Retina (tissue), 1 donor: ENCODE measurements at places on chromosomes 6 and 20.

- no peak for DNase-seq
Observed at GRCh38 chr20:7980332-7981046, 39.1 kb downstream of the TMX4 start.

DNA sequence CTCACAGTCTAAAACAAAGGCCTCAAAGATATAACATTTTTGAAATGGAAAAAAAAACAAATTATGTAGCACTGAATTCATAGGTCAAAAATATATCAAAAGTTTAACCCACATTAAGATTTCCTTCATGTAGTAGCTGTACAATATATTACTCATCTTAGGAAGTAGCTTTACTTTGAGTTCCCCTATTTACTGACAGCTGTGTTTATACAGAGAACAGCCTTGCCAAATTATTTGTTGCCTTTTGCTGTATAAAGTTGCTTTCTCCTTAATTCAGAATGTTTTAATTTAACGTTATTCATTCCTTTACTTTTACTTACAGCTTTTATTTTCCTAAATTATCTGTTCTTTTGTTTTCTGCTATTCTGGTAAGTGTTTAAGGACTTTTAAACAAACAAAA is 181.0 kb downstream of the COL12A1 start:
- no peak for DNase-seq

DNA sequence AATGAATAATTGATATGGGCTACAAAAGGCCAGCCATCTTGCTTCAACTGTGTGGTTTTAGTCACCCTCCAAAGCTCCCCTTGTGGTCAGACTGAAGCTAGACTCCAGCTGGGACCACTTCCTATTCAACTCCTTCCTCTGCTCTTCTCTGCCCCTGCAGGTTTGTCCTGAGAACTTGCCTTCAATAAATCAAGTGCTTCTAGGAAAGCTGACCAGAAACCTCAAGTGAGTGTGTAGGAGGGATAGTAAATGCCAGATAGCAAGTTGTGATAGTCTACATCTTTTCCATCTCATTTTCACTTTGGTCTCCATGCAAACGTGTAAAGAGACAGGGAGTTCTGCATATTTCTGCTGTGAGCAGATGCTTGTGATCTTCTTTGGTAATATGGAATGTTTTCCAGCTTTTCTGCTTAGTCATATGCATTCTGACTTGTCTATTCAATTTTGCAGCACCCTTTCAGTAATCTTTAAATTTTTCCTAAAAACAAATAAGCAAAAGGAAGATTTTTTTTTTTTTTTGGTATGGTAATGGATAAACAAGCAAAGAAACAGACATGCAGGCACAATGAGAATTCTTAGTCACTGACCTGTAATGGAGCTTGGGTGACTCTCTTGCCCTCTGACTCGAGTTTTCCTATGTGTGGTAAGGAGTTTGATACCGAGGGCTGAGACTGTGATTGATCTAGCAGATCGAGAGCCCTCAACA is 201.3 kb upstream of the BTBD3 start:
- DNase-seq: peak; percentile 29

- DNase-seq: no peak
Observed at GRCh38 chr20:51512645-51513044, 29.9 kb downstream of the NFATC2 start.

GRCh38 chr6:127586372-127586771 is 9.4 kb downstream of the C6orf58 start:
- no peak for DNase-seq
